ENCODE measurements at places on chromosomes 7 and 10.

DNA sequence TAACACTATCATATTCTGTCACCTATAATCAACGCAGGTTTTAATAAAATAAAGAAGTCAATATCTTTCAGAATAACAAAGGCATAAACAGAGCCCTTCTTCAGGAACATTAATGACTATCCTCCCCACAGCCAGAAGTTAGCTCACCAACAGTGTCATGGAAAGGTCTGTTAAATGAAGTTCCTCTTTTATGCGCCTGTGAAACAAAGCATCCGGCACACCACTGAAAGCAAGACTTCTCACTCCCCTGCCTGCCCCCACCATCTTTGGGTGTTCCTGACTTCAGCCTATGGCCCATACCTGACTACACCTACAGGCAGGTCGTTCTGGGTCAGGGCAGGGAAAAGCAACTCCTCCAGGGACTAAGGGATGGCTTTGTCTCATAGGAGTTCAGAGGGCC, 205.4 kb downstream of the FANK1 start:
- DNase-seq = peak; percentile 15

DNA sequence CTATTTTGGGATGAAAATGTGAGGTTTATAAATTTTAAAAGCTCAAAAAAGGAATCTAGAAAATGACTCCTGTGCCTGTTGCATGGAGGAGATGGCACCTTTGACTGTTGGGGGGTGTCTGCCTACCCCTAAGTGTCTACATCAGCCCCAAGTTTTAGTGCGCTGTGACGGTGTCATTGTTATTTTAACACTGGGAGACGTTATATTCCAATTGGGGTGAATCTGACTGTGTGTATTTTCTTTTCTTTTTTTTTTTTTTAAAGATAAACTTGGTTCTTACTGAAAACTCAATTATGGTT, 517 bp downstream of the SRGN start:
- DNase-seq = peak; percentile 41

DNA sequence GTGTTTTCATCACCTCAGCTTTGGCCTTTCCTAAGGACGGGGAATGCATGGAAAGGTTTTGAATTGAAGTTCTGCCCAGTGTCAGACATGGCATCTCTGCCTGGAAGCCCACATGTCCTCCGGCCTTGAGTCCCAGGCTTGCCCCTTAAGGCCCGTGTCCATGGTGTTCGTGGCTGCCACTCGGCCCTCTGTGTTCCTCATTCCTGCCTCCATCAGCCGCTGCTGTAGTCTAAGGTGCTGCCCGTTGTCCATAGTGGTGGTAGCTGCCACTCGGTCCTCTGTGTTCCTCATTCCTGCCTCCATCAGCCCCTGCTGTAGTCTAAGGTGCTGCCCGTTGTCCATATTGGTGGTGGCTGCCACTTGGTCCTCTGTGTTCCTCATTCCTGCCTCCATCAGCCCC, 180.7 kb upstream of the SHH start:
- no peak for DNase-seq

DNA sequence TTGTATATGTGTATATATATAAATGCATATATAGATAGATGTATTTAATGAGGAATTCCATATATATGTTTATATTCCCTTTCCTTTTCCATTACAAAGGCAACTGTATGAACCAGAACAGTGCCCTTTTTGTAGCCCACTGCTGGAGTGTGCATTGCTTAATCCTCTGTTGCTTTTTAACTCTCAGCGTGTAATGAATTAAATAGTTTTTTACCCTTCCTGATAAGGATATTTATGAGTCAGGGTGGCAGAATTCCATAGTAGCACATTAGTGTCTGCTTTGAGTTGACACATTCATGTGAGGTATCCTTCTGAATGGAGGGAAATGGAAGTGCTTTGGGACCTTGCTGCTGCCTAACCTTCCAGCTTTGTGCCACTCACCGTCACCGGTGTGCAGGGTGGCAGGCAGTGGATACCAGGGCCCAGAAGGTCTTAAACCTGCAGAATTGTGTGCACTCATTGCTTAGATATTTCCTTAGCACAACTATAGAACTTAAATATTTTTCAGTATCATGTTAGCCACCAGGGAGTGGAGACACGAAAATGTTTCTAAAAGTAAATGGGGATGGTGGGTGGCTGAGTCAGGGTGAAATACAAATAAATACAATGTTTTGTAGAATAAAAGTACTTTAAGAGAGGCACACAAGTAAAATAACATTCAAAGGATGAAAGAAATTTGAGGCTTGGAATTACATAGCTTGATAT, 117.9 kb downstream of the SND1 start:
- no peak for DNase-seq

DNA sequence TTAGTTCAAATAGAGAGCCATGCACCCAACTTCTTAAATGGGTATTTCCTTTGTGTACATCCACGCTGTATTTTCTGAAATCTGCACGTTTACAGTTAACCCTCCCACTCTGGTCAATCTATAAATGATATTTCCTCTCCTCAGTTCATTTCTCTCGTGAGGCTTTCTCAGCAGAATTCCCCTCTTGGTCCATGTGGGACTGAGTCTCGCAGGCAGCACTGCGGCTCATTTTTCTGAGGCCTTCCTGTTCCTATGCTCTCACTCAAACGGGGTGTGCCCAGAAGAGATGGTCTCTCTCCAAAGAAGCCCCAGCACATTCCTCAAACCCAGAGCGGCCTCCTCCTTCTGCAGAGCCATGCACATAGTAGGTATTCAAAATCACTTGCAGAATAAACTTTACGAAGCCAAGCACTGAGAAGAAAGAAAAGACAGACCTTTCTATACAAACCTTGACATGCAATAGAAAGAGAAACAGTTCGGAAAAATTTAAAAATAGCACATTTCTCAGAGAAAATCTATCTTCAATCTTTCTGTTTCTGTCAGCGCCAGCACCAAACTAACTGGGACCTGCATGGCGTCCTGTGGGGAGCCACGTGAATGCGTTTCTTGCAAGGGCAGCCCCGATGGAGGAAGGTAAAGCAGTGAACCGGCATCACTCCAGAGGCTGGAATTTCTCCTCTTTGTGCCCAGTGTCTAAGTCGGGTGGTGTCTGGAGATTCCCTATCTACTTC, 77.1 kb downstream of the HIPK2 start:
- DNase-seq = no peak

DNA sequence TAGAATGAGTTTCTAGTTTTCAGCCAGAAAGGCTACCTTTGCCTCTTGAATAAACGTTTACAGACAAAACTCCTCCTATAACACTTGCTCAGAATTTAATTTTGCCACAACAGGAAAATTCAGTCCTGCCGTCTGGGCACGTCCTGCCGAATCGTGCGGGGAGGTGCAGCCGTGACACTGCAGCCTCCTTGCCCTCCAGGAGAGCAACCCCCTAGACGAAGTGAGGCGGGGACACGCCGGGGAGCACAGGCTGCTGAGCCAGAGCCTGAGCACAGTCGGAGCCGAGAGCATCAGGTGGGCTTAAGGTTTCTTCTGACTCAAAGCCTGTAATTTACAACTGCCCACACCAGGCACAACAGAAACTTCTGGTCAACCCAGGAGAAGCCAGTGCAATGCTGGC, 102.3 kb downstream of the DYNC2I1 start:
- no peak for DNase-seq

DNA sequence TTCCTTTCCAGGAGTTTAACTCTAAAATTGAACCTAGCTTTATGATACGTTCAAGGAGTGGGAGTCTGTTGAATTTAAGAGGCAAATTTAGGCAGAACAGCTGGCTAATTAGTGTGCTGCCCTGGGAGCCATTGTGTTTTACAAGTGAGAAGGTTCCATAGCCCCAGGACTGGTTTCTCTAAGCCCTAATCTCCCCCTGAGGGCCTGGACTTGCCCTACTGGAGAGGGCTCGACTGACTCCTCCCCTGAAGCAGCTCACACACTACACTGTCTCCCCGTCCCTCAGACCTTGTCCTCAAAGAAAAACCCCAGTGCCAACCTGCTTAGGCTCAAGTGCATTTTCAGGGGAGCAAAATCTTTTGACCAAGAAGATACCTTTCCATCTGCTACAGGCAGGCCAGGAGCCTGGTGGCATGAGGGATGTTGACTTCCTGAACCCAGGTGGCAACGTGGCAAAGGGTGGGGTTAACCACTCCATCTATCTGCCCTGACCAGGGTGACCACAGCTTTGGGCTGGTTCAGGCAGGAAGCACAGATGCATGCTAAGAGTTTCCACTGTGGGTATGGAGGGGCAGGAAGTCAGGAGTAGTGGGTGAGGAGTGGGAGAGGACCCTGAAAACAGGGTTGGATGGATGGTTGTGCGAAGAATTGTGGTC, 68.9 kb upstream of the CARD11 start:
- DNase-seq = peak; percentile 84

- DNase-seq = no peak
These were observed 7.9 kb downstream of the GTF2I start for GRCh38 chr7:74665296-74665938.

GRCh38 chr7:102942181-102942866, 29.5 kb downstream of the LRRC17 start:
- DNase-seq = no peak

DNA sequence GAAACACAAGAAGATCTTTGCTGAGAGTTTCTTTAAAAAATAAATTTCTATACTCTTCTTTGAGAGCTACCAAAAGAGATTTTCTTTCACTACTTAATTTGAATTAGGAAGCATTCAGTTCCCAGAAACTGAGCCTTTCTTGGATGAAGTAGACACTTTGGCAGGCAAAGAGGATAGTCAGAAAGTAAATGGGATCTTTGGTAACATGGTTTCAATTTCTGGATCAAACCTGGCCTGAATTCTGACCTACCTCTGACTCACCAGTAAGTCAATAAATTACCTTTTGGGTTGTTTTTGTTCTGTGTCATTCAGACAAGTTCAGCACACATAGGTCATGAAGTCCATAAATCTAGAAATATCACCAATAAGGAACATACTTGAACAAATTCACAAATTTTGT, 26.8 kb upstream of the CABCOCO1 start:
- no peak for DNase-seq

- no peak for DNase-seq
These were observed 382.4 kb downstream of the SORCS3 start for GRCh38 chr10:105023211-105024111.

- no peak for DNase-seq
These were observed 23.5 kb downstream of the WNT16 start for GRCh38 chr7:121352323-121352722.

DNA sequence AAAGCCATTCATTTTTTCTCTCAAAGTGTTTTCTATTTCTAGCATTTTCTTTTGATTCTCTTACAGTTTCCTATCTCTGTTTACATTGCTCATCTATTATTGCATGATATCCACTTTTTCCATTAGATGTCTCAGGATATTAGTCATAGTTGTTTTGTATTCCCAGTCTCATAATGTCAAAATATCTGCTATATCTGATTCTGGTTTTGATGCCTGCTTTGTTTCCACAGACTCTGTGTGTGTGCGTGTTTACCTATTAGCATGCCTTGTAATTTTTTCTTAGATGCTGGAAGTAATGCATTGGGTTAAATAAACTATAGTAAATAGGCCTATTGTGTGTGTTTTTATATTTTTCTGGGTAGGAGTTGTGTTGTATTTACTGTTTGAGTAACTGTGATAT, 1126.3 kb downstream of the SORCS1 start:
- no peak for DNase-seq

DNA sequence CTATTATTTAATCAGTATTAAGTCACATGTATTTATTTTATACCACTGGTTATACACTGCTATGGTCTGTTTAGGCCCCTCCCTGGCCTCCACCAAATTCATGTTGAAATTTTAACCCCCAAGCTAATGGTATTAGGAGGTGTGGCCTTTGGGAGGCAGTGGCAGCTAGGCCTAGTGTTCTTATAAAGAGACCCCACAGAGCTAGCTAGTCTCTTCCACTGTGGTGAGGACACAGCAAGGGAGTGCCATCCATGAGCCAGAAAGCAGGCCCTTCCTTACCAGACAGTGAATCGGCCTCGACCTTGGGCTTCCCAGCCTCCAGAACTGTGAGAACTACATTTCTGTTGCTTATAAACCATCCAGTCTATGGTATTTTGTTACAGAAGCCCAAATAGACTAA, 28.7 kb downstream of the RBM48 start:
- DNase-seq = no peak

DNA sequence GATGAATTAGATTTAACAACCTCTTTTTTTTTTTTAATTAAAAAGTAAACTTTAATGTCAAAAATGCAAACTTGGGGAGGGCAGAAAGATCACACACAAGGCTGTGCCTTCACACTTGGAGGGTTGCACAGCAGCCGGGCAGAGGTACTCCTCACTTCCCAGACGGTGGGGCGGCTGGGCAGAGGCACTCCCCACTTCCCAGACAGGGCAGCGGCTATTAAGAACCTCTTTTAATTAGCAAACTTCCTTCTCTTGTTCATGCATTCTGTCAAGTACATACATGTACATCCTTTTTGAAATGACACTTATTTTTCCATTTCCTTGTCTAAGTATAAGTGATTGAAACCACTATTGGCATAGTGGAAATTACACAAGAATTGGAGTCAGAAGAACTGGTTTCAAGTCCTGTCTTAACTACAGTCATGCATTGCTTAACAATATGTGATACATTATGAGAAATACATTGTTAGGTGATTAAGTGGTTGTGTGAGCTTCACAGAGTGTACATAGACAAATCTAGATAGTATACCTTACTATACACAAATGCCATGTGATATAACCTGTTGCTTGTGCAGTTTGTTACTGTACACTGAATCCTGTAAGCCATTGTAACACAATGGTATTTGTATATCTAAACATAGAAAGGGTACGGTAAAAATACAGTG, 26.5 kb downstream of the BTRC start:
- DNase-seq = no peak

DNA sequence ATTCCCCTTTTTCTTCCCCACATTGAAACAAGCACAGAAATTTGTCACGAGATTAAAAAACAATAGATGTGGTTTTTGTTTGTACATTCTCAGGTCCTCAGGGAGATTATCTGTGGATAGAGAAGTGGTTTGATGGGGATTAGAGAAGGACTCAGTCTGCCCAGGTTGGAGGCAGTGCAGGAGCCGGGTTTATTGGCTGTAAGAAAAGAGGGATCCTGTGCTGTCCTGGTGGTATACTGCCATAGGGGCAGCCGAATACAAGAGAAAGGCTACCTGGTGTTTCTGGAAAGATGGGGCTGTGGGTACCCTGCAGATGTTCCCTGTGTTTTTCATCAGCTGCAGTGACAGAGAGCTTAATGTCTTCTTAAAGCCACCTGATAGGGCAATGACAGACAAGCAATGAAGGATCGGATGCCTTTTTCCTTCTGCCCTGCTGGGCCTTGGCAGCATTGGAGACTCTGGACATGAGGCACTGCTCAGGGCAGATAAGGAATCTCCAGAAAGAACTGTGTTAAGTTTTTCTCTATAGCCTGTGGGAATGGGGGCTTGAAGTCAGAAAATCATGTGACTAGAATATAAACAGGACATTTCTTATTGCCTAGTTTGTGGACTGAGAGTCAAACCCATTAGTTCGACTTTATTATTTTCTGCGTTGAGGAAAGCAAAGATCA, 18.1 kb upstream of the GPR141 start:
- DNase-seq = no peak
